ENCODE measurements at places on chromosomes 7 and 10.

DNA sequence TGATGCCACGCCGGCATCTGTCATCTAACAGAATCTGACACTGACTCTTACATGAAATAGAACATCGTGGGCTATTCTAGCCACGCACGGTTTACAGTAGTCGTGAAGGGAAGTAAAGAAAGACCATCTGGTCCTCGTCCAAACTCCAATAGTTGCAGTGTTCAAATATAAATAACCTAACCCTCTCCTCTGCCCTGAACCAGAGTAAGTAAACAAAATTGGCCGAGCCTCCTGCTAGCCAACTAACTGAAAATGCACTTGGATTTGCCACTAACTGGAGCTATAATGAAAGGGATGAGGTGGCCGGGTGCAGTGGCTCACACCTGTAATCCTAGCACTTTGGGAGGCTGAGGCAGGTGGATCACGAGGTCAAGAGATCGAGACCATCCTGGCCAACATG lies 29.5 kb upstream of the ZC3HAV1L start:
- DNase-seq, result no peak

DNA sequence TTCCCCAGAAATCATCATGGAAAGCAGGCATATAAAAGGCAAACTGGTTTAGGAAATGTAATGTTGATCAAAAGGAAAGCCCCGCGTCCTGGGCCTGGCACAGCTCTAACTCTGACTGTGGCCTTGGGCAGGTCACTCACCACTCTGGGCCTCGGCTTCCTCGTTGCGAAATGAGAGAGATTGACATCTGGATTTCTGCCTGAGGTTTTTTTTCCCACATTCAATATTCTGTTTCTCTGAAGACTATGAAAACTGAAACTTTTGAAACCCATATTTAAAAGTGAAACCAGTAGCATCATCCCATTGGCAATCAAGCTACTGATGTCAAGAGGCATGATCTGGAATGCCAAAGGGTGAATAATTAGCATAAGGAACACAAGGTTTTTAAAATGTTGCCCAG lies 369.7 kb upstream of the NPVF start:
- peak; percentile 24 for DNase-seq

DNA sequence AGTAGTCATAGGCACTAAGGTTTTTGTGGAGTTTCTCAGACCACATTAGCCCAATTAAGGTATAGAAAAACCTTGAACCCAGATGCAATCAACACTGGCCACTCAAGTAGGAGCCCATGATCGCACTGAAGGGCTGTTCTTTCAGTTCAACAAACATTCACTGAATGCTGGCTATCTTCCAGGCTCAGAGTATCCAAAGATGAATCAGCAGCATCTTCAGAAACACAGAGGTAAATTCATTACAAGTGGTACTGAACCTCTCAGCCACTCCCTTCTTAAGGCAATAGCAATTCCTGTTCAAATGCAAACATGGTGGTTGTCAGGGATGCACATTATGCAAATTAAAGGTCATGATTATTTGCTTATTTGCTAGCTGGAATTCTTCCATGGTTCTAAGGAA lies 17.1 kb downstream of the KCNK18 start:
- no peak for DNase-seq

DNA sequence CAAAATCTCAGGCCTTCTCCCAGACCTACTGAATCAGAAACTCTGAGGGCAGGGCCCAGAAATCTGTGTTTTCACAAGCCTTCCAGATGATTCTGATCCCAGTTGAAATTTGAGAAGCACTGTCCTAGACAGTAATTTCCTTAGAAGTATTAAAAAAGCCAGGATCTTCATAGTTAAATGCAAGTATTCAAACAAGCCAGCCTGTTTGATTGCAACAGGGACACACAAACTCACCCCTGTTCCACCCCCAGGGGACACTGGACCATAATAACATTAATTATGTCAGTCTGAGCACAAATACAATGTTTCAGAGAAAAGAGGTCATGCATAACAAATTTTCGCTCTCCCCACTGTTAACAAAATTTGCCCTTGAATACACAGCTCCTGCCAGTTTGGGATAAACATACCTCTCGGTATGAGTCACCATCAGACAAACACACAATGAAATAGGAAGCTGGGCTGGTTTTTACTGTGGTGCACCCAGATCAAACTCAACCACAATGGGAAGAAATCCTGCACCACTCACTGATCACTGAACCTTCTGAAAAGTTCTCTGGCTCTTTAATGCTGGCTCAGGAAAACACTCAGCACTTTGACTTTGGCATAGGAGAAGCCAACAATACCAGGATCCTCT lies 34.3 kb downstream of the ABLIM1 start:
- DNase-seq, result no peak

DNA sequence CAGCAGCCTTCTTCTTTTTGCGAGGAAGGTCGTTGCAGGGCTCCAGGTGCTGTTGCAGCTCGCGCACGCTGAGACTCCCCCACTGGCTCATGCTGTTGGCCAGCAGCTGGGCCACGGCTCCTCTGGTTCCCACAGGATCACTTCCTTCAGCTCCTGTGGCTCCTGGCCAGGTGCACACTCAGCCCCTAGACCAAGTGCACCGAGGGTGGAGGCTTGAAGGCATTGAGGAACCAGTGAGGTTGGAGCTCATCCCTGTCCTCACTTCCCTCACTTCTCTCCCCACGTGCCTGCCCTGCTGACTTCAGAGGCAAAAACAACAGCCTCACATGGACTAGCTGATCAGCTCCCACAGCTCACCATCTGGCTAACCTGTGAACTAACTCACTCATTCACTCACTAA lies 46.2 kb upstream of the ADRB1 start:
- DNase-seq, result no peak

DNA sequence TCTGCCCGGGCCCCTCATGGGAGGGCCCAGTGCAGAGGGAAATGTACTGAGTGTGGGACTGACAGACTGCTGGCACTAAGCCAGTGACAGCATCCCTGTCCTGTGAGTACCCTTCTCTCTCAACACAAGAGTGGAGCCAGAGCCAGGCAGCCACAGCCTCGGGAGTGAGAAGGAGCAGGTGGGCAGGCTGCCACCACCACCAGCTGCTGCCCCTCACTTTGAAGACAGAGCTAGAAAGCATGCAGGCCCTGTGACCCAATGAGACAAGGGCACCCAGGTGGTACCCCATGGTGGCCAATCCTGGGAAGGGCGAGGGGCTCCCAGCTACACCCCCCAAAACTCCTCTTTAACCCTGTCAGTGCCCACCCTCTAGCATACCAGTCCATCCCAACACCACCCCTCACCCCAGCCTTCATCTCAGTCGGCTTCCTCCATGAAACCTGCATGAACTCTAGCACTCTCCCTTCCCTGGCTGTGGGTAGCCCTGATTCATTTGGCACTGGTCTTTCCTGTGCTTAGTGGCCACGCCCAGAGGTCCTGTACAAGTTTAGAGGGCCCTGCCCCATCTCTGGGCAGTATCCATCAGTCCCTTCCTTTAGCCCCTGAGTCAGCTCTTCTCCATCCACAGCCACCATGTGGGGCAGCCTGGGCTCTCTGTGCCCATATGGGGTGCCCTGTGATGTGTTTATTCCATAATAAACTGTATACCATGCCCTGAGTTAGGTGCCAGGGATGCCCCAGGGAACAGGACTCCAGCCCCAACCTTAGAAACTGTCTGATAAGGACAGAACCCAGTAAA lies 207.0 kb upstream of the ZMIZ1 start:
- DNase-seq, result no peak

DNA sequence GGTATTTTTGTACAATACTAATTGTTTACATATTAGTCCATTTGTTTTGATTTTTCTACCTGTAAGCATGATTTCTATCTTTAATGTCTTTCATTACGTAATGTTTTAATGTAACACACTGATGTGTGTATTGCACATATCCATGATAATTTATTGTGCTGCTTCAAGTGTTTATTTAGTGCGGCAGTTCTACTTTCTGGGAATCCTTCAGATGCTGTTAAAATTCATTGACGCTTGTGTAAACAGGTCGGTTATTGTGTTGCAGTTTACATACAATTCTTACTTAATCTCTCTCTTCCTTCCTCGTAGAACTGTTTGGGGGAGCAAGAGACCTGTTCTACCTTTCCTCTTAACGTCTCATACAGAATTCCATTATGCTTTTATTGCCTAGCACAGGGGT lies 6.9 kb downstream of the TMEM60 start:
- DNase-seq, result no peak

DNA sequence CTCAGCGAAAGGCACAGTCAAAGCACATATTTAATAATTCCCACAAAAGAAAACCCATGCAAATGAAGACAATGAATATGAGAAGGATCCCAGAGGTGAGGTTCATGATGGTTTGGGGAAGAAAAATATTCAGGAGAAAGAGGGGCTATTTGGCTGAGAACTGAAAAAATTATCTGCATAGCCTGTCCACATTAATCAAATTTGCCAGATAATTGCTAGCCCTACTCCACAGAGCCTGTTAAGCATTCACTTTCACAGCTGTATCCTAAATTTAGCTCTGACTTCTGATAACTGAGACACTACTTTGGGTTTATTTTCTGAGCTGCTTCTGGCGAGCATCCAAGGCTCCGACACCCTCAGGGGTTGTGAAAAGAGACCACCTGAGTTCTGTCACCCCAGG lies 176.2 kb downstream of the HERPUD2 start:
- no peak for DNase-seq

DNA sequence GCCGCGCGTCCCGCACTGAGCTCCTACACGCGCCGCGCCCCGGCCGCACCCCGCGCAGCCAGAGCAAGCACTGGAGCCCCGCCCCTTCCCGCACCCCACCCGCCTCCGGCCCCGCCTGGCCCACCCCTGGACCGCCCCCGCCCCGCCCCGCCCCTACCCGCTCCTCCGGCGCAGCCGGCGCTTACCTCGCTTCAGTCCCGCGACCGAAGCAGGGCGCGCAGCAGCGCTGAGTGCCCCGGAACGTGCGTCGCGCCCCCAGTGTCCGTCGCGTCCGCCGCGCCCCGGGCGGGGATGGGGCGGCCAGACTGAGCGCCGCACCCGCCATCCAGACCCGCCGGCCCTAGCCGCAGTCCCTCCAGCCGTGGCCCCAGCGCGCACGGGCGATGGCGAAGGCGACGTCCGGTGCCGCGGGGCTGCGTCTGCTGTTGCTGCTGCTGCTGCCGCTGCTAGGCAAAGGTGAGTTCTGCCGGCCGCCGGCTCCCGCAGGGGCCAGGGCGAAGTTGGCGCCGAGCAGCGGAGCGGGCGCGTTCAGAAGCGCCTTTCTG lies at the start of gene RET:
RET (plus strand) TSS at position 194 of the 545 bp plus-strand sequence; CDS start at position 384, 190 bp downstream.
- peak; percentile 53 for DNase-seq

DNA sequence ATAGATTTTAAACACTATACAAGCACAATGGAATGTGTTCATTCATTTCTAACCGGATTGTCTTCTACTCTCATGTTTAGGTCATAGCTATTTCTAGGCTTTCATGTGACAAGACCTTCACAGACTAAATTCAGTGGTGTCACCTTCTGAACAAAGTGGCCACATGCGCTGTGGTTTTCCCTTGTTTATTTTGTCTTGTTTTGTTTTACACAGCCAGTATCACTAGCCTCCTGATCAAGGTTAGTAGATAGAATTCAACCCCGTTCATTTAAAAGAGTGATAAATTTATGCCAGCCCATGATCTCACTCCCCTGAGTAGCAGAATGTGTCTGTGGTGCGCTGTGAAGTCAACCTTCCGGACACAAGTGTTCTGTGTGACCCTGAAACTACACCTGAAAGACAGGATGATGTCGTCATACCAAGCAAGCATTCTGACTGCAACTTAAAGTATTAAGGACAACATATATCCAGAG lies 209.1 kb downstream of the CREB5 start:
- DNase-seq, result no peak

DNA sequence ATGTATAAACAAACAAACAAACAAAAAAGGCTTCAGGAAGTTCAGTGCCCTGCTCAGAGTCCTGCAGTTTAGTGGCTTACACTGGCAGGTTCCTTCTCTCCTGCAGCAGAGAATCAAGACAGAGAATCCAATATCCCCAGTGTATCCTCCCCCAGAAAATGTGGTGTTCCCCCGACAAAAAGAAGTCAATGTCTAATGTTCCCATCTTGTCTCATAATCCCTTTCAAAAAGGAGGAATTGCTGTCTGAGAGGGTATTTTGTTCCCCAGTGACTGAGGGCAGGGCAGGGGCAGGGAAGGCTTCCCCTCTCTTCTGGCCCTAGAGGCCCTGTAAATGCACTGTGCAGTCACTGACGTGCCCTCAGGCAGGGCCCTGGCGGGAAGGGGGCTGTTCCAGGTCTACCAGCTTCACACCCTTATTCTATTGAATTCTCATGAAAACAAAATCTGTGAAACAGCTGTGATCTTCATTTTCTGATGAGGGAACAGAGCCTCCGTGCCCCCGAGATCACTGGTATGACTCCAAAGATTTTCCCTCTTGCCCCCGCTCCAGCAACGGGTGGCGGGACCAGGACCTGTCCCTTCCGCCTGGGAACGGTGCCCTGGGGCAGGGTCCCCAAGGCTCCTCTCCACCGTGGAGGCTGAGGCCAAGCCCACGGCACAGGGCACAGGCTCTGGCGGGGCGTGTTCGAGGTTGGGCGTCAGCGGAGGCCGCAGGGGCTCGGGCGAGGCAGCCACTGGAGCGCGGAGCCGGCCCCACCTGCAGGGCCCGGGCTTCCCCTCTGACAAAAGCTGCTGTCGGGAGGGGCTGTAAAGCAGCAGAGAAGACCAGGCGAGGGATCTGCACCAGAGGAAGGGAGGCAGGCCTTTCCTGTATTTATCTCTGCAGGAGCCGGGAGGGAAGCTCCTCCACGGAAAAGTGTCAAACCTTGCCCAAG lies 13.4 kb upstream of the WDFY4 start:
- no peak for DNase-seq

- DNase-seq, result no peak
Observed at GRCh38 chr10:116440330-116441030, 12.8 kb downstream of the PNLIPRP3 start.

DNA sequence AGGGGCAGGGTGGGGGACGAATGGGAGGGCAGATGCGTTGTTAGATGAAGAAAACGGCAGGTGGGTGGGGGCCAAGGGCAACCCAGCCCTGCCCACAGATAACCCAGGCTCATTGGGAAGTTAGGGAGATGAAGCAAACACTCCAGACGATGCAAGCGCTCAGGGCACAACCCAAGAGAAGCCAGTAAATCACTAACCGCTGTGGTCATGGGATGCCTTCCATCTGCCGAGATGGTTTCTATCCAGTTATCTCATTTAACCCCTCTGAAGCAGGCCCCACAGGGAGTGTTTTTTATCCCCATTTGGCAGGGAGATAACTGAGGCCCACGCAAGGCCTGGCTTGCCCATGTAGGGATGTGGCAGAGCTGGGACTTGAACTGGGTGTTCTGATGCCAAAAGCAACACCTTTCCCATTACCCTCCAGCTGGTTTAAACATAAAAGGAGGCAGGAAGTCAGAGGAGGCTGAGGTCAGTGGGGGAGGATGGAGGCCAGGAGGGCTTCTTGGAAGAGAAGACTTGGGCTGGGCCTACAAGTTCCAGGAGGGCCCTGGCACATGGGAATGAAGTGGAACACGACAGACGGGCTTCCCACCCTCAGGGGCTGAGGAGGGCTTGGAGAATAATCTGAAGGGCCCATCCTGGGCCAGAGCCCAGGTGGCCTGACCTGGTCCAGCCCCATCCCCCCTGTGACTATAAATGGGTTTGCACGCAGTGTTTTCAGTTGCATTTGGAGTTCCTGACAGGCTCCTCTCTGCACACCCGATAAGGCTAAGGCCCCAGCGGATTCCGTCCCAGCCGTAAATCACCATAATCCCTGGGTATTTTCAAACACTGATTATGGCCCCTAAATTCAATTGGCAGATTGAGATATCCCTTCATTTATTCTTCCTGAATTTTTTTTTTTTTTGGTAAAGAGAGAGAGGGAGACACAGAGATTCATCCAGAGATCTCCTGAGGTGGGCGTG lies 80.9 kb downstream of the NEURL1 start:
- DNase-seq, result no peak

Data from activated CD4-positive, alpha-beta T cell treated with anti-CD3 and anti-CD28 coated beads for 36 hours (primary cell).